Chondrocyte (in vitro differentiated cells): ENCODE measurements at places on chromosomes 5 and 9.

DNA sequence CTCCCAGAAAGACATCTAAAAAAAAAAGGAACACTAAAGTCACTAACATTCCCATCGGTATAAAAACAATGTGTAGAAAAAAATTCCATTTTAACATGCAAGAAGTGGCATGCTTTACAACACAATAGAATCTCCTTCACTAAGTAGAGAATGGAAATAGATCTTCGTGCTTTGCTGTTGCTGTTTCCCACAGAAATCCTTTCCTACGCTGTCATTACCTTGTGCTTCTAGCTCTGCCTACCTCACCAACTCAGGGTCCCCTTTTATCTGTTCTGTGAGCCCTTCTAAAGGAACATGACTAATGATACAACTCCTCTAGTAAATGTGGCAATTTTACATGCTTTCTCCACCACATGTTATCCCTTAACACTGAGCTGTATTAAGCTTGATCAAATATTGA, 202.9 kb downstream of the MCTP1 start:
- no peaks in the 10 kb centered on the region for H3K27me3 ChIP-seq
- peaks cover 21% of the 10 kb centered on the region for H3K4me1 ChIP-seq
- H3K4me3 ChIP-seq, result peak overlapping the region; percentile 54
- DNase-seq, result no peak
- H3K27ac ChIP-seq, result peak overlapping the region; percentile 83
- no peaks in the 10 kb centered on the region for H3K36me3 ChIP-seq

- H3K4me1 ChIP-seq, result peaks cover 19% of the 10 kb centered on the region
- peaks cover 13% of the 10 kb centered on the region for H3K36me3 ChIP-seq
- no peaks in the 10 kb centered on the region for H3K27me3 ChIP-seq
These were observed 138.5 kb upstream of the S1PR3 start for GRCh38 chr9:88852794-88853193.

- peaks cover 71% of the 10 kb centered on the region for H3K4me1 ChIP-seq
- H3K27me3 ChIP-seq, result no peaks in the 10 kb centered on the region
- H3K27ac ChIP-seq, result no peak overlapping the region
- peaks cover 2% of the 10 kb centered on the region for H3K36me3 ChIP-seq
These were observed 56.6 kb downstream of the CHSY3 start for GRCh38 chr5:129960831-129961230.

DNA sequence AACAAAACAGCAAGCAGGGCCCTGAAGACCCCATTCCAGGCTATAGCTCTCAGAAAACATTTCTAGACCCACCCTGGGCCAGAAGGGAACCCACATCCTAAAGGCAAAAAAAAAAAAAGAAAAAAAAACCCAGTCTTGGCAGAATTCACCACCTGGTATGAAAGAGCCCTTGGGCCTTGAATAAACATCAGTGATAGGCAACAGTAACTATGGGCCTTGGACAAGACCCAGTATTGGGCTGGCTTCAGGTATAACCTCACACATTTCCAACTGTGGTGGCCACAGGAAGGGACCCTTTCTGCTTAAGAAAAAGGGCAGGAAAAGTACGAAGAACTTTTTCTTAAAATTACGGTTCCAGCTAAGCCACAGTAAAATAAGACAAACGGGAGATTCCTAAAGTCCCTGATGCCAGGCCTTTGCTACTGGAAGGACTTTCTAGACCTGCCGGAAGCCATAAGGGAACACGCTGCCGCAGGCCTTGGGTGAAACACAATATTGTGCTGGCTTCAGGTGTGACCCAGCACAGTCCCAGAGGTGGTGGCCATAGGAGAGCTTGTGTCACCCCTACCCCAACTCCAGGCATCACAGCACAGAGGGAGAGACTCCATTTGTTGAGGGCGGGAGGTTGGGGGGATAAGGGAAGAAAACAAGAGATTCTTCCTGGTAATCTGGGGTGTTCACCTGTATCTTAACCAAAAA, 505.2 kb upstream of the RGMB start:
- no peaks in the 10 kb centered on the region for H3K36me3 ChIP-seq
- H3K4me3 ChIP-seq, result no peak overlapping the region
- H3K27ac ChIP-seq, result no peak overlapping the region
- H3K4me1 ChIP-seq, result no peaks in the 10 kb centered on the region
- DNase-seq, result peak; percentile 57

GRCh38 chr9:98913044-98913443, 30.7 kb upstream of the COL15A1 start:
- no peak overlapping the region for H3K27ac ChIP-seq
- no peak overlapping the region for H3K4me3 ChIP-seq
- H3K4me1 ChIP-seq, result peaks cover 31% of the 10 kb centered on the region

- peak overlapping the region; percentile 23 for H3K4me3 ChIP-seq
- DNase-seq, result no peak
- peak overlapping the region; percentile 82 for H3K27ac ChIP-seq
- peaks cover 50% of the 10 kb centered on the region for H3K4me1 ChIP-seq
These were observed 10.4 kb downstream of the EPB41L4B start for GRCh38 chr9:109310486-109310901.

GRCh38 chr5:66597183-66597757, 1.1 kb downstream of the MAST4 start:
- H3K27ac ChIP-seq, result peak overlapping the region; percentile 20
- H3K36me3 ChIP-seq, result no peaks in the 10 kb centered on the region
- H3K4me1 ChIP-seq, result peaks cover 16% of the 10 kb centered on the region
- DNase-seq, result no peak
- H3K4me3 ChIP-seq, result peak overlapping the region; percentile 83

DNA sequence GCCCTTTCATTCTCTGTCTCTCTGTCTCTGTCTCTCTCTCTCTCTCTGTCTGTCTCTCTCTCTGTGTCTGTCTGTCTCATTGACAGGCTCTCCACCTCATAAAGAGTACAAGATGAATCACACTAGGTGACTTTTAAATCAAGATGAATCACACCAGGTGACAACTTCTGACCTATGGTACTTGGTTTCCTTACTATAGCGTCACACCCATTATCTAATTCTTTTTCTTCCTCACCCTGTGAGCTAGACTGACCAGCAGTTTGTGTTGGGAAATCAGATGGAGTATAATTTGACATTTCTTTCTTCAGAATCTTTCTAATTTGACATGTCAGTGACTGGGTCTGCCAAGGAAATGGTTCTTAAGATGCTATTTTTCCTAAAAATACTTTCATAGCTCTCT, 232.9 kb downstream of the ARRDC3 start:
- no peak overlapping the region for H3K4me3 ChIP-seq
- H3K27me3 ChIP-seq, result no peaks in the 10 kb centered on the region
- peaks cover 33% of the 10 kb centered on the region for H3K4me1 ChIP-seq
- no peaks in the 10 kb centered on the region for H3K36me3 ChIP-seq

GRCh38 chr5:124797665-124798087, 51.2 kb upstream of the ZNF608 start:
- no peaks in the 10 kb centered on the region for H3K36me3 ChIP-seq
- DNase-seq, result no peak
- H3K4me3 ChIP-seq, result no peak overlapping the region
- no peak overlapping the region for H3K27ac ChIP-seq
- peaks cover 3% of the 10 kb centered on the region for H3K4me1 ChIP-seq

GRCh38 chr5:173833196-173833985, 54.8 kb upstream of the CPEB4 start:
- no peaks in the 10 kb centered on the region for H3K27me3 ChIP-seq
- peaks cover 4% of the 10 kb centered on the region for H3K4me1 ChIP-seq
- H3K36me3 ChIP-seq, result no peaks in the 10 kb centered on the region
- H3K27ac ChIP-seq, result no peak overlapping the region
- DNase-seq, result no peak
